ENCODE measurements at places on chromosomes 12 and 14. TPM values are rescaled to one million over a fixed set of nuclear protein-coding genes. Genes with fewer than 3 reads are reported as not detected.
A peak's percentile ranks its signal among the peaks of the same experiment; 100 is the strongest.

DNA sequence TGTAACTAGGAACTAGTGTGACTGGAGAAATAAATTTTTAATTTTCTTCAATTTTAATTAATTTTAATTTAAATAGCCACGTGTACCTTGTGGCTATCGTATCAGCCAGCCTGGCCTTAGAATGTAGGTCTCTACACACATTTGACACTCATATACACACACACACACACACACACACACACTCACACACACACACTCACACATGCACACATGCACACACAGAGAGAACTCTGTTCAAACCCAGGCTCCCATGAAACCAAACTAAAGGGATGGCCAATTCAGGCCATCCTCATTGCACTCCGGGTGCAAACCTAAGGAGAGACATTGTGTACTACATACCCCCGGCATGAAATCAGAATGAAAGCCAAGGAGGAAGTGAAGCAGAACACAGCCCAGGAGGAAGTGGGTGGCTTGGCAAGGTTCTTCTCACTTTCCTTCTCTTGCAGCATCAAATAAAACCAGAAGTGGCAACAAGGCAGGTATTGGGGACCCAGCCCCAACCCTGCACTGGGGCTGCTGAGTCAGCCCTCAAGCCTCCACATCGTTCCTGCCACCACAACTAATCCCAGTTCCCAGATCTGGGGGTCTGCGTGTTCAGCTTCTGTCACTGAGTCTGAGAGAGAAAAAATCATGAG, 26.2 kb upstream of the CHPT1 start:
- DNase-seq, result no peak

GRCh38 chr12:8519171-8519570, 5.9 kb downstream of the CLEC4D start:
- DNase-seq, result no peak

DNA sequence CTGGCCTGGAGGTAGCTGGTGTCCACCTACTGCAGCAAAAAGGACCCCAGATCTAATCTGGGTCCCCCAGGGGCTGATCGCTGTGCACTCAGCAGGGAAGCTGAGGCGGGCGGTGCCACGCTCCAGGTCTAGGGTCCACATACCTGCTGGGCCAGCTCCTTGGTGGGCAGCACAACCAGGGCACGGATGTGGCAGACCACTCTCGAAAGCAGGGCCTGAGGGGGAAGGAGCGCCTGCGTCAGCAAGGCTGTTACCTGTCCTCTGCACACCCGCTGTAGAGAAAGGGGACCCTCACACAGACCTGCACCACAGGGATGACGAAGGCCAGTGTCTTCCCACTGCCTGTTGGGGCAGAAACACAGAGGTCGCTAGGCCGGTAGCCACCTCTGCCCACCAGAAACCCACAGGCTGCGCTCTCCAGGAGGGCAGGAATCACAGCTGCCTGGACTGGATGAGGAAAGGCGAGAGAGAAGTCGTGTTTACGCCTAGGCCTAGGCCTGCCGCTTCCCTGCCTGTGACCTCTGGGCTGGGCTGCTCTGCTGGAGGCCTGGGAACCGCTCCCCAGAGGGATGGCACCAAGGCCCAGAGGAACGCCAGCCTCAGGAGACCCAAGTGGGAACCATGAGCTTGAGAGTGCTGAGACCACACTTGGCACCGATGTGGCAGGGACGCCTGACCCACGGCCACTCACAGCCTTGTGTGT, 2.0 kb downstream of the DDX51 start:
- DNase-seq, result no peak

DNA sequence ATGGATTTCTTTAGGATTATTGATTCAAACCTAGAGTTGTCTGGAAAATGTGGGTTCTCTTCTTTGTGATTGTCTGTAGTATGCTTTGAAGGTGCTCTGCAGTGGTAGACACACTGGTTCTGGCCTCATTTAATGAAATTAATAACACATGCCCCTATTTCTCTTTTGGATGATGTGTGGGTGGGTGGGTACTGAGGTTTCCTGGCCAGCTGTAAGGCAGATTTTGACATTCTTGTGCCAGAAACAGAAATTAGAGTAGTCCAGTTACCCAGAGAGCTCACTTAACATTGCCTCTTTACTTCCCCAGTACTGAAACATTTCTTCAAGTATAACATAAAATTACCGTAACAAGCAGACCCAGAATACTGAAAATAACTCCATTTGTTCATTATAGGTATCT, 14.4 kb downstream of the TSFM start:
- DNase-seq, result no peak

GRCh38 chr12:78584695-78585094, 279.9 kb upstream of the SYT1 start:
- DNase-seq, result no peak

GRCh38 chr12:2495417-2496112, 299.2 kb upstream of the FKBP4 start:
- no peak for DNase-seq

DNA sequence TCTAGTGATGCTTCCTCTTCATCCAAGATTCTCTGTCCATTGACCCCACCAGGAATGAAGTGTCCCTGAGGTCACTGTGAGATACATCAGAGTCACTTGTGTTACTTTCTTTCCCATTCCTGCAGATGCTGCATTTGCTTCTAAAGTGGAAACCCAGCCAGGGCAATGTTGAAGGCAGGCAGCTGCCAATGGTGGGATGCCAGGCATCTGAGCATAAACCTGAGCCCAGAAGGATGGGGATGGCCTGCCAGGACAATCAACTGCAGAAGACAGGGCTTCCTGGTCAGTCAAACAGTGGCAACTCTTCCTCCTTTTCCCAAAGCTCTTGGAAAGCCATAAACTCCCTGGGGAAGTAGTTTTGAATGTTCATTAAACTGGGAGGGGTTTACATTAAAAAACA, 178.0 kb upstream of the TMEM132C start:
- DNase-seq, result no peak

- DNase-seq, result peak; percentile 86
Measured at GRCh38 chr12:45615268-45615667, 114.2 kb upstream of the ARID2 start.

GRCh38 chr14:99120526-99121318, 151.3 kb downstream of the BCL11B start:
- no peak for DNase-seq

DNA sequence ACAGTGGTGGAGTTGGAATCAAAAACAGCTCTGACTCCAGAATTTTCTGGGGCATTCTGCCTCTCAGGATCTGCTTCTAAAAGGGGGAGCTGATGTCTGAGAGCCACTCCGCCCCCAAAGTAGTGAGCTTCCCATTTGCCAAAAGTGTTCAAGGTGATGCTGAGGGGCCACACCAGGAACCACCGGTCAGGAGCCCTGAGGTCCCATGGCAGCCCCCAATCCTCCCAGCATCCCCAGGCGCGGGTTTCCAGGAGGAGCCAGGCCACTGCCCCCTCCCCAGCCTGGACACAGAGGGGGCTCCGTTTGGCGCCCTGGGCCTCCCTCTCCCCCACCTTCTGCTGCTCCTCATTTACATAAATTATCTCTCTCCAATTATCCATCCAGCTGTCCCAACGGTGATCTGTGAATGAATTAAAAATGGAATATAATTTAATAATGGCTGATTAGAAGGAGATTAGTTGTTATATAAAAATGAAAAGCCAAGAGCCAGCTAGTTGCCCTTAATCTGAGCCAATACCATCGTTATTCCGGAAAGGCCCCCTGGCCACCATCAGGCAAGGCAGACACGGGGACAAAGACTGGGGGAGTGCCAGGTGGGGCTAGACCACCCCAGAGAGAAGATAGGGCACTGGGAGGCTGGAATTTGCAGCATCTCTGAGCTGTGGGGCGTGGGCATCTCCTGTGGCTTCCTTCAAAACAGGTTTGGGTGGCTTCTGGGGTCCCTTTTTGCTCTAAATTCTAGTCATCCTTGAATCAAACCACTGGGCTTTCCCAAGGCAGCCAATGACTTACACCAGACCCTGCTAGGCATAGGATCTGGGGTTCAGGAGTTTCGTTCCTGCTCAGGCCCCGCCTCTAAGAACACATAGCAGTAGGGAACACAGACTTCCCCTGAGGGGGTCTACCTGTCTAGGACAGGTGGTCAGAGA, 19.7 kb upstream of the VSX2 start:
- DNase-seq, result no peak

DNA sequence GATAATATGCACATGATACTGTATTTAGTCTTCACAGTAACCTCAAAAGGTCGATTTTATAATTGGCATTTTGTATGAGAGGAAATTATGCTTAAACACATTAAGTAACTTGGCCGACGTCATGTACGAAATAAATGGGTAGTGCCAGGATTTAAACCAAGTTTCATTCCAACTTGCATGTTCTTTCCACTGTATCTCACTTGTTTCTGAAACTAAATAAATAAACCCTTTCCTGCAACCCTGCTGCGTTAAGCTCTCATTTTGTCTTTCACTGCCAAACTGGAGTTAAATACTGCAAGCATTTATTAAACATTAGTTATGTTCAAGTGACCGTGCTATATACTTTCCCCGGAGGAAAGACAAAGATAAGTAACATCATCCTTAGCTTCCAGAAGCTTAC, 293.9 kb upstream of the PRKD1 start:
- no peak for DNase-seq

- DNase-seq, result peak; percentile 9
Measured at GRCh38 chr12:39329018-39329417, 113.9 kb downstream of the KIF21A start.

DNA sequence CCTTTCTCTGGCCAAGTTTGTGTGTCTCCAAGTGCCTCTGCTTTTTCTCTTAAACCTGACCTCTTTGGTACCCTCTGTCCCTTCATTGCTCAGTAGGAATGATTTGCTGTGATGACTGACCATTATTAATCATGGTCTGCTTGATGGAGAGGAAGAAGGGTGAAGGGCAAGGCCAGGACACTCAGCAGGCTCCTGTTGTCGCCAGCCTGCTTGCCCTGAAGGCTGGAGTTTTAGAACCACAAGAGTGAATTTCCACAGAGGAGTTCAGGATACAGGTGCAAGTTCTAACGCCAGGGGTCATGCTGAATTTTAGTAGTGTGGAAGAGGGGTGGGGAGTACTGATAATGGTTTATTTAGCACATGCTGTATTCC, 2.8 kb upstream of the ITGA5 start:
- DNase-seq, result no peak

Gene TAS2R46
- total RNA-seq, result 0.11 TPM

Gene HIF1A
- 918 TPM for total RNA-seq

Gene METAP2
- total RNA-seq, result 106 TPM

Gene SPTB
- total RNA-seq, result not detected

Gene PTPRO
- total RNA-seq, result 0.63 TPM

Gene LIN7A
- total RNA-seq, result 0.57 TPM

Gene CLEC6A
- total RNA-seq, result not detected
